ENCODE measurements at places on chromosomes 6 and 20. TPM values are rescaled to one million over a fixed set of nuclear protein-coding genes. Genes with fewer than 3 reads are reported as not detected.

DNAJC5 gene
- total RNA-seq: 52.1 TPM

- H3K4me1 ChIP-seq: peaks cover 14% of the 10 kb centered on the region
- peaks cover 6% of the 10 kb centered on the region for H3K27me3 ChIP-seq
- H3K27ac ChIP-seq: no peak overlapping the region
- H3K4me3 ChIP-seq: peak overlapping the region; percentile 57
- no peaks in the 10 kb centered on the region for H3K36me3 ChIP-seq
- peak; percentile 44 for DNase-seq
Measured at GRCh38 chr20:43915211-43916072, 790 bp downstream of the TOX2 start.

TCF19 gene
- 4.5 TPM for total RNA-seq

GRCh38 chr20:36655004-36655403 is 9.0 kb upstream of the SLA2 start:
- H3K27me3 ChIP-seq: no peaks in the 10 kb centered on the region
- peaks cover 28% of the 10 kb centered on the region for H3K36me3 ChIP-seq
- DNase-seq: no peak
- no peak overlapping the region for H3K4me3 ChIP-seq

GRCh38 chr6:99019381-99019780 is 71.6 kb upstream of the FBXL4 start:
- H3K27ac ChIP-seq: no peak overlapping the region
- DNase-seq: no peak
- H3K27me3 ChIP-seq: no peaks in the 10 kb centered on the region
- H3K36me3 ChIP-seq: no peaks in the 10 kb centered on the region
- no peak overlapping the region for H3K4me3 ChIP-seq
- no peaks in the 10 kb centered on the region for H3K4me1 ChIP-seq

DNA sequence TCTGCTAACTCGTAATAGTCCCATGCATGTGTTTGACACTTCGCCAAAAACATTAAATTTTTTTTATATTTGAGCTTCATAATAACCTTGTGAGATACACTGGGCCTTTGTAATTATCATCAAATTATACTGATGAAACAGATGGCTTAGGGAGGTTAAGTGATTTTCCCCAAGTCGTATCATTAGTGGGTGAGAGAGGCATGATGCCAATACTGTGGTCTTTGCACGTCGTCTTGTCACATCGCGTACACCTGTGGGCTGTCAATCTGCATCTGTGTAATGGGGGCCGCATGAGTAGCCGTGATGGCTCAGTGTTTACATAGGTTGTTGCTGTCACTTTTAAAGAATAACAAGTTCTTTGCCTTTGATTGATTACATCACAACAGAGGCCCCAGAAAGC is 1.7 kb downstream of the PRL start:
- H3K4me3 ChIP-seq: no peak overlapping the region
- no peak for DNase-seq
- no peaks in the 10 kb centered on the region for H3K36me3 ChIP-seq
- H3K27ac ChIP-seq: no peak overlapping the region
- H3K27me3 ChIP-seq: no peaks in the 10 kb centered on the region

IL17F gene
- 0.48 TPM for total RNA-seq

All from naive thymus-derived CD4-positive, alpha-beta T cell (primary cell).